ENCODE measurements at places on chromosomes 11 and 22.

- DNase-seq = no peak
Measured at GRCh38 chr11:119664701-119665420, 64.1 kb downstream of the NECTIN1 start.

DNA sequence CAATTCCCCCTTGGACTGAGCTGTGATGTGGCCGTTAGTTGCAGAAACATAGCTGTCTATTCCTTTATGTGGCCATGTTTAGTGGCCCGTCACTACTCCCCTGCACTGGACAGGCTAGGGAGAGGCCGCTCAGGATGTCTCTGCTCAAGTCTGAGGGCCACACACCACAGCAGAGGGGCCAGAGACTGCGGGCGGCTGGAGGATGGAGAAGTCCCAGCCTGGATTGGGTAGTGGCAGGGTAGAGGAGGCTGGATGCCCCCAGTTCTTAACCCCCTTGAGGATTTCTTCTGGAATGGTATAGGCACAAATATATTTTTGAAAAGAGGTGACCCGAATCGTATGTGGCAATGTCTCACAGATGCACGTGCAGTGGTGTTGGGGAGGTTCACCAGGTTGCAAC, 116.4 kb upstream of the B3GAT1 start:
- no peak for DNase-seq

- no peak for DNase-seq
Measured at GRCh38 chr11:13462311-13462900, 616 bp downstream of the BTBD10 start.

DNA sequence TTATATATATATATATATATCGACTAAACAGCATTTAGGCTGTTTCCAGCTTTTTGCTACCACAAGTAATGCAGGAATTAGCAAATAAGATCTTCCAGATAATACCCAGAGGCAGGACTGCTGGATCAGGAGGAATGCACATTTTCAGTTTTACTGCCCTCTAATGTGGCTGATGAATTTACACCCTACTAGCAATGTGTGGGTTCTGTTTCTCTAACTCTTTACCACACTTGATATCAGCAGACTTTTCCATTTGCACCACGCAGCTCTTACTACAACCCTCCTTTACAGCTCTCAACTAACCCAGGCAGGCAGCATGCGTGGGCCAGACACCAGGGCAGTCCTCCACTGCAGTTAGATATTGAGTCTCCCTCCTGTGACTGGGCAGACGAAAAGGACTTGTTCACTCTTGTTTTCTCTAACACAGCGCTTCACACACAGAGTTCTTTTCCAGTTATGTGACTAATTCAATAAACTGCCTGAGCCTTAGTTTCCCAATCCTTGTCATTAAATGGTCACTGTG, 67.7 kb downstream of the IGLL5 start:
- no peak for DNase-seq

- peak; percentile 17 for DNase-seq
Measured at GRCh38 chr22:44729391-44730021, 22.9 kb upstream of the ARHGAP8 start.

GRCh38 chr11:62237499-62237898, 4.5 kb upstream of the SCGB1D2 start:
- DNase-seq = no peak

DNA sequence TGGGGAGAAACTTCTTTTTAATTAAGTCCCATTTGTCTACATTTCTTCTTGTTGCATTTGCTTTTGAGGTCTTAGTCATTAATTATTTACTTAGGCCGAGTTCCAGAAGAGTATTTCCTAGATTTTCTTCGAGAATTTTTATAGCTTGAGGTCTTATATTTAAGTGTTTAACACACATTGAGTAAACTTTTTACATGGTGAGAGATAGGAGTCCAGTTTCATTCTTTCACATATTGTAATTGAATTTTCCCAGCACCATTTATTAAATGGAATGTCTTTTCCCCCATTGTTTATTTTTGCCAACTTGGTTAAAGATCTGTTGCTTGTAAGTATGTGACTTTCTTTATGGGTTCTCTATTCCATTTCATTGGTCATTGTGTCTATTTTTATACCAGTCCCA, 1344.0 kb upstream of the RAG2 start:
- no peak for DNase-seq

DNA sequence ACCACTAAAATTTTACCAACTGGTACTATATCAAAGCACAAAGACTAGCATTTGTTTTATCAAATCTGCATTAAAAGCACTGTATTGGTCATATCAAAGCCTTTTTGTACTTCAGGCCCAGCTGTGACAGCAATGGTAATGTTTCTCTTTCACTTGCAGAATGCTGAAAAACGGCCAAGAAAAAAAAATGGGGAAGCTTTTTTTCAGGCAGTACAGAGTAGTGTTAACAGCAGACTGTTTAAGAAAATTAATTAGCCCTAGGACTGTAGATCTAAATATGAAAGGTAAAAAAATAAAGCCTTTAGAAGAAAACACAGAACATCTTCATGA, 33.3 kb downstream of the DENND5A start:
- DNase-seq = peak; percentile 44

DNA sequence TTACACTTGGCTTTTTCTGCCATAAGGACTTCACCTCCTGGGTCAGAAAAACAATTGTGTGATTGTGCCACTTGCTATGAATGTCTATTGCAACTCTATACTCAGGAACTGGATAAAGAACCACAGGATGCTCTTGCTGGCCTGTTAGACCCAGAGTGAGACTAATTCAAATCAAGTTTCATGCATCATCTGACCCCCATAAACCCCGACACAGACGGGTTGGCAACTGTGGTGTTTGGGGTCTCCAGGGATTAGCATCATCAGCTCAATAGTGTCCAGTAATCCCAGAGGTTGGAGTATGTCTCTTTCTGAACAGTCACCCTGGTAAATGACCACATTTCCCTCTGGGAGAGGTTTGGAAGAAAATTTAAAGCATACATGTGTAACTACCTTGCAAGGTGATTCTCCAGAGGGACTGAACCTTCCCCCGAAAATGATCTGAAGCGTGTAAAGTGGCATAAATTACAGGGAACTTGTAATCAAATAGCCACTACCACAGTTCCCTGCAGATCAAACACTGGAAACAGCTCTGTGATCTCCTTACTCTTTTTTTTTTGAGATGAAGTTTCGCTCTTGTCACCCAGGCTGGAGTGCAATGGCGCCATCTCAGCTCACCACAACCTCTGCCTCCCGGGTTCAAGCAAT, 1097.6 kb downstream of the TBC1D22A start:
- no peak for DNase-seq

DNA sequence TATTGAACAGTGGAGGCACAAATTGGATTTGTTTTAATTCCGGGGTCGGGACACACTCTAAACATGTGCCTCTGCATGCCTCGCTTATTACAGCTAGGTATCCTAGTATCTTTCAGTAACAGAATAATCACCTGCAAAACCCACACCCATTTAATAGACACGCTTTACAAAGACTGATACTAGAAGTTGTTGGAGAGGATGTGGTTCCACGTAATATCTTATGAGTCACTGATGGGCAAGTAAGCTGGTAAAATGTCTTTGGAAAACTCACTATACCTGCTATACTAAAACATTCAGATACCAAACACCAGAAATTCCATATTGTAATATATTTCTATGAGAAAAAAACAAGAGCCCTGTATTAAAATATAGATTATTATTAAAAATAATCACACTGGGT, 84.0 kb downstream of the GGTLC2 start:
- DNase-seq = no peak

GRCh38 chr11:3837793-3838192, 3.0 kb downstream of the RHOG start:
- no peak for DNase-seq

DNA sequence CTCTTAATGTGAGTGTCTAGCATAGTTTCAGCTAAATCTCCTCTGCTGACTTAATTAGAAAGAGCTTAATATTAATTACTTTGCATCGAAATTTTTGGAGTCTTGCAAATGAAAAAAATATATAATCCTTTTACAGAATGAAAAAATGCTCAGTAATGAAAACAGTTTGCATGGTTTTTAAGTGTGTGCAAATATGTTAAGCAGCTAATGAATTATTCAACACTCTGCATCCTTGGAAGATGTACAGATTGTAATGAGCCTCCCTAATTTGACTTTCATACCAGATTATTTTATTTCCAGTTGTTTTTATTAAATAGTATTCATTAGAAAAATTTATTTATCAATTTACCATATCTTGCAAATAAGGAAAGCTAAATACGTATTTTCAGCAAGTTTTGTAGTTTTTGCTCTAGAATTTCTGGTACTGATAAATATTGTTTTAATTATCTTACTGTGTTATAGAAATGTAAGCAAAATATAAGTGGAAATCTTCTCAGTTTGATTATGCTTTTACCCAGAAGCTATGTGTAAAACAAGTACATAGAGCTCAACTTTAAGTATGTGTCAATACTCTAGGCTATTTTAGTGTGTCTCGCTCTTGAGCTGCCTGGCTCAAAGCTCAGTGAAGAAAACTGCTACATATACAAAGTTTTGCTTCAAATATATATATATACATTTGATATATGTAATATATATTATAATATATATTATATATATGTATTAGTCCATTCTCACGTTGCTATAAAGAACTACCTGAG, 714.9 kb upstream of the LUZP2 start:
- DNase-seq = no peak

DNA sequence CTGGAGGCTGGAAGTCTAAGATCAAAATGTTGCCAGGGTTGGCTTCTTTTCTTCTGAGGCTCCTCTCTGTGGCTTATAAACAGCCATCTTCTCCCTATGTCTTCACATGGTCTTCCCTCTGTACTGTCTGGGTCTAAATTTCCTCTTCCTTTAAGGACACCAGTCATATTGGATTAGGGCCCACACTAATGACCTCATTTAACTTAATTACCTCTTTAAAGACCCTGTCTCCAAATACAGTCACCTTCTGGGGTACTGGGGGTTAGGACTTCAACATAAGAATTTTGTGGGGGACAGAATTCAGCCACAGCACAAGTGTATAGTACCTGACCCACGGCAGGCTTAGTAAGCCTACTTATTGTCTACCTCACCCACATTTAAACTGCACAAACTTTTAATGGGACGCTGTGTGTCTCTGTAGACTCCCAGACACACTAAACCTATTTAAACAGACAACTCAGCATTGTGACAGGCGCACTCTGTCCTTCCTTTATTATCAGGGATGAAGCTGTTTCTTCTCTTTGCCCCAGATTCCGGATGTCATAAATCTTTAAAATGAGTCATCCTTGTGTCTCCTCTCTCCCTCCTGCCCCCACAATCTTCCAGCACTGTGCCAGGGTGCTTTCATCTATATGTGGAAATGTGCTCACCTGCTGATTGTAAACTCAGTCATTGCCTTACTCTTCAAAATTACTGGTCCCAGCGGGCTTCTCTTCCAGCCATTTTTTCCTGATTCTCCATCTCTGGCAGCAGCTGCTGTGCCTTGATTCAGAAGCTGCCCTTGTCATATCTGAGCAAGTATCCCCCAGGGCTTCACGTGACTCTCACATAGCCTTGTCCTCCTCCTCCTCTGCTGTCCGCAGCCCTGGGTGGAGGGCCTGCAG, 5.4 kb upstream of the MAPK8IP1 start:
- DNase-seq = no peak

DNA sequence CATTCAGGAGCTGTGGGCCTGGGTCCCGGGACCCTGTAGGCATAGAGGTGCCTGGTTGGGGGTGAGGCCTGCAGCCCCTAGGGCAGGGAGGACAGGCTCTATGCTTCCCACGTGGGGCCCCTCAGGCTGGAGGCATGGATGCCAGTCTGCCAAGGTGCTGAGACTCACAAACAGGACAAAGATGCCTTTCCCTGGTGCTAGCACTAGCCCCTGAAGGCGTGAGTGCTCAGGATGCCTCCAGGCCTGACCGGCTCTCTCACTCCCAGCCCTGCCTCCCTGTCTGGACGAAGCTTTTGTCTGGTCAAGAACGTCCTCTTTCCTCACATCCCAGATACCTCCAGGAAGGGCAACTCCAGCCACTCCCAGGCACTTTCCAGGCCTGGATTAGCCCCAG, 2.1 kb downstream of the CDC42BPG start:
- no peak for DNase-seq

GRCh38 chr11:11247576-11247975, 105.5 kb downstream of the CSNK2A3 start:
- DNase-seq = no peak

DNA sequence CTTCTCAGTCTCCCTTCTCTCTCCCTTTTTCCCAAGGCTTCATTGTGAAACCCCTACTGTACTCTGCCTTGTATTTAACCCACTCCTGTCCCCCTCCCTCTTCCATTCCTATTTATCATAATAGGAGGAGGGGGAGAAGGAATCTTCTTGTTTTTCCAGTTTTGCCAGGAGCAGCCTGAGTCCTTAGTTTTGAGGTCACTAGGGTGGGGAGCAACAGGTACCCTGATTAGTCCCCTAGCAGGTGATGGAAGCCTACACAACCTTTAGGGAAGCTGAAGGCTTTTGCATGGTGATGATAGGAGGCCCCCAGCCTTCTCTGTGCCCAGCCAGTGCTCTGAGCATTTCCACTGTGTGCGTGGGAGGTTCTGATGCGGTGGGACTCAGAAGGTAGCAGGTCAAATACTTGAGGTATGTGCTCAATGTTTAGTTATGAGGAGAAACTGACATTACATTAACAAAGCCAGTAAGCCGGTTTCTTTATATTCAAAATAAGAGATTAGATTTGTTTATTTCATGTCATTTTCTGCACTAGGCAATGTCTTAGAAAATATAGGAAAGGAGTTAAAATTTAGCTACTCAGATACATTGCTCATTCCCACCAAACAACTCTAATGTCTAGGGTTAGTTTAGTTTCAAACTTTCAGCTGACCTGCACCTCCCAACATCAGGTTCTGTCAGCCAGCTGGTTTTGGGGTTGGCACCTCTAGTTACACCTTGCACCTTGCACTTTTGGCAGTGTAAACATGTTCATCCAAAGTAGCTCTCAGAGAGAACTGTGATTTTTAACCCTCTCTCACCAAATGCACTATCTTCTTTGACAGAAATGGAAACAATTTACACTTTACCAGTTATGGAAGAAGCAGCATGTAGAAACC, 26.0 kb downstream of the PARVA start:
- DNase-seq = no peak

GRCh38 chr11:48101958-48102357, 114.7 kb upstream of the OR4B1 start:
- no peak for DNase-seq

- DNase-seq = no peak
Measured at GRCh38 chr11:62558669-62559068, 12.1 kb upstream of the AHNAK start.

- no peak for DNase-seq
Measured at GRCh38 chr11:44162004-44162403, 66.5 kb downstream of the EXT2 start.

- DNase-seq = no peak
Measured at GRCh38 chr11:85768473-85769146, 42.3 kb downstream of the SYTL2 start.

GRCh38 chr11:22780952-22781593, 48.5 kb downstream of the SVIP start:
- DNase-seq = no peak
